ENCODE measurements at places on chromosomes 4 and X.

DNA sequence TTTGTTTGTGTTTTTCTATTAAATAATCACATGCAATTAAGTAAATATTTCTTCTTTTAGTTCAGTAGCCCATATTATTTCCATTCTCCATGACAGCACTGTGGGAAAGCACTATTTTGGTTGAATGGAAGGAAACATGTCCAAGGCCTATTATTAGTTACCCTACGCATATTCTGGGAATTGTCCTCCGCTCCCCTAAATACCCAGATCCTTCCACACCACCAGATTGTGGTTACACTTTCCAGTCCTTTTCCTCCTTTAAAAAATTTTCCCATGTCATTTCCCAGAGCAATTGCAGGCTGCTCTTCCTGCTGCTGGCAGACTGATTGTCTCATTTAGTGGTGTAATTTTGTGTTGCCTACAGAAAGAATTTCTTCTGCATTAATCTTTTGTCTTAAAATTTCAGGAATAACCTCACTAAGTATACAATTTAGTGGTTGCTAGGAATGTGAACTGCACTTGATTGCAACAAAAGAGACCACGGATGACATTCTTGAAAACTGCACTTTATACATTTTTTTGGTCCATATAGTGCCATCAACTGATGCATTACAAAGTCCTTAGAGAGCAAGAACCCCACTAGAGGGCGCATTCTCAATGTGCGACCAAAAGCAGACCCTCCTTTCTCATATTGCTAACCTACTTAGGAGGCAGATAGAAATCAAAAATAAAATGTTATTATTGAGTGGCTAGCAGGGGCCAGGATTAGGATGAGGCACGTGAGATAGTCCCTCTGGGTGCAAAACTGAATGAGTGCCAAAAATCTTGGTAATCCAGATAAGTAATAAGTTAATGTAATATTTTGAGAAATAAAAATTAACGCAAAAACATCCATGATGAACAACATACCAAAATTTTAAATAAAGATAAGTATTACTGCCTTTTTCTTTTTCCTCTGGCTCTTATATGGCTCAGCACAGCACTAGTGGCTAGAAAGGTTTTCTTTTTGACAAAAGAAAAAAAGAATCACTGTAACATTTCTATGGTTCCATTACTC, 98.8 kb upstream of the IQCM start:
- no peak for DNase-seq

- DNase-seq = no peak
Observed at GRCh38 chrX:149213264-149213663, 291.8 kb downstream of the IDS start.

DNA sequence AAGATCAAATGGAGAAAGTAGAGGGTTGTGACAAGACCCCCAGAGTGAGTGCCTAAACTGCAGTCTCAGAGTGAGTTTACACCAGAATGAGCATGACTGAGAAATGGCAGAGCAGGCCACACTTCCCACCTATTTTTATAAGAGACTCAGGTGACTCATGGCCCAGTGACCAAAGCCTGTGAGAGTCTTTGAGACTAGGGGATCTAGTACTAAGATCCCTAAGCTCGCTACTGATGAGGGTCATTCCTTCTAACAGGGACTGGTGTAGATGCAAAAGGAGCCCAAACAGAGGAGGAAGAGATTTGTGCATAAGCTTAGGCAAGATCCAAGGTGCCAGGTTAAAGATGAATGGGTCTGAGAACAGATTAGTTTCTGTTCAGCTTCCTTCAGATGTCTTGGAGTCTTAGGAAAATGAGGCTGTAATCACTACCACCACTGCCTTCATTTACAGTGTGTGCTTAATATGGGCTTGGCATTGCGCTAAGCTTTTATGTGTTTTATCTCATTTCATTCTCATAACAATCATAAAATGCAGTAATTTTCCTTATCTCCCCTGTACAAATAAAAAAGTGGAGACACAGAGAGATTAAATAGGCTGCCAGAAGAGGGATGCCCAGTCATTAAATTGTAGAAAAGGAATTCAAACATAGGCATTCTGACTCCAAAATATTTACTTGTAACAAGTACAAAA, 62.8 kb downstream of the RWDD4 start:
- DNase-seq = no peak

DNA sequence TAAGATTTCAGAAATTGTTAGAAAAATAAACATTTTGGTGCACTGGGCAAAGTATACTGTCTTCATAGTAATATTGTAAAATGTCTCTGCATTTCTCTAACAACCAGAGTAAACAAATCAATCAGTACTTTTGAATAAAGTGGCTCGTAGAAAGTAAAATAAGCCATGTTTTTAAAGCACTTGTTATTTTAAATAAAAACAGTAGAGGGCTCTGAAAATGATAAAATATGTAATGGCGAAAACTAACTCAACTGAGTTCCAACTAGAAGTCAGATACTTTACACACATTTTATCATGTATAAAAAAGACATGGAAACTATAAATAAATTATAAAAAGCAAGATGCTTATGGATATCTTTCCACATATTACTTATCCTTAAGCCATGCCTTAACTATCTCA, 1134.4 kb downstream of the PDHA2 start:
- DNase-seq = no peak

DNA sequence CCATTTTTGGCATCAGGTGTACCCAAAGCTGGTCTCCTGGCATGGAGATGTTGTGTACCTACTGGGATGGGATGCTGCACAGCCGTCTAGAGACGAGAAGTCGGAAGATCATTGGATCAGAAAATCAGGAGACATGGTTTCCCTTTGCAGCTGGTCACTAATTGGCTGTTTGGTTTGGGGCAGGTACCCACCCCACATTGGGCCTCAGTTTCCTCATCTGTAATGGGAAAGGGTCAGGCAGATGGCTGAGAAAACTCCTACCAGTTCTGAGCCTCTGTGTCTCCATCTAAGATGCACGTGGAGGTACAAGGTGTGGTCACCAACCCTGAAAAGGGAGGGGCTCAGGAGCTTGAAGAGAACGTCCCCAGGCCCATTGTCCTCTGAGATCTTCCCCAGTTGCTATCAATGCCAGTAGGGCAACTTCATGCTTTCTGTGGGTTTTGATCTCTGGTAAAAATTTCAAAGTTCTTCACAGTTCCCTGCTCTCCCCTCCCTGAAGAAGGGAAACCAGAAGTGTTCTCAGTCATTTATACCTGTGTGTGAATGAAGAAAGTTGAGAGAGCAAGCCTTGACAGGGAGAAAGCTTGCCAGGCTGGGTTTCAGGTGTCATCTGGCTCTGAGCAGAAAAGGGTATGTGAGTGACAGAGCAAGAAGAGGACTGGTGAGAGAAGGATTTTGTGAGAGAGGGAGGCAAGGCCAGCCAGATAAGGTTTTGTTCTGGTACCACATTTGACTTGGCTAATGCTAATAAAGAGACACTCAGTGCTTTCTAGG, 15.1 kb downstream of the TSC22D3 start:
- no peak for DNase-seq

DNA sequence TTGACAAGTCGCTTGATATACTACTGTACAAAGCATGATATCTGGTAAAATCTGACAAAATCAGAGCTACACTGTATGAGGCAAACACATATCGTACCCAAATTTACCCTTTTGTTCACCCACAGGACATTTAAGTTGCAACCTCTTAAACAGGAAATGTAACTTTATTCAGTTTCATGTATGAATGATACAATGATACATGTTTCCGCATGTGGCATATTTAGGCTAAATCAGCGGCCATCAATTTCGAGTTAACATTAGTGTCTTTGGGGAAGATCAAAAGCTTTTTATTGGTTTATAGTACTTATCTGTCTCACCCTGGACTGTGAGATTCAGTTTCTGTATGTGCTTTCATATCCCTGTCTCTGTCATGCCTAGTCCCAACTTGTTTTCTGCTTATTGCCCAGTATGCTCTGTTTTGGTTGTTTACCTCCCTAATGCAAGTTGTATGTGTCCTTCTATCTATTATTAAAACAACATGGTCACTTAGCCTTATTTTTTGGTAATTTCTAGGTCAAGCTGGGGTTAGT, 97.3 kb upstream of the HPRT1 start:
- DNase-seq = no peak

- no peak for DNase-seq
Observed at GRCh38 chr4:23232987-23233386, 540.2 kb downstream of the GBA3 start.
